ENCODE measurements at places on chromosomes 1 and 21.

- DNase-seq = no peak
These were observed 23.7 kb downstream of the RRP1 start for GRCh38 chr21:43812957-43813655.

GRCh38 chr1:201019321-201019977 is 4.1 kb downstream of the KIF21B start:
- DNase-seq = peak; percentile 85

- no peak for DNase-seq
These were observed 9.1 kb downstream of the SGIP1 start for GRCh38 chr1:66542811-66543767.

GRCh38 chr1:100580446-100580845 is 42.5 kb downstream of the GPR88 start:
- no peak for DNase-seq

DNA sequence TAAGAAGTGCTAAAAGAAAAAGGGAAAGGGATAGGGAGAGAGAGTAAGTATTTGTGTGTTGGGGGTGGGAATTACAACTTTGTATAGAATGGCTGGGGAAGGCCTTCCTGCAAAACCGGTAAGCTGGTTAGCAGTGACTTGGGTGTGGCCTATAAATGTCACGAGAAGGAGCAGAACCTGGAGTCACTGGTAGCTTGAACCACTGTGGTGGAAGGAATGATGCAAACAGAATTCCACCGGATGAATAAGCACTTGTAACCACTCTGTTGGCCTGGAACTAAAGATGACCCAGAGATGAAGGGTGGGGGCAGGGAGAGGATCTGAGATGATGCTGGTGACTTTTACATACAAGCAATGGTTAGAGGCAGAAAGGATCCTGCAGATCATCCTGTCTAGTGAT is 8.9 kb downstream of the XKR8 start:
- DNase-seq = peak; percentile 40

GRCh38 chr1:228542981-228543380 is 55.8 kb downstream of the RNF187 start:
- no peak for DNase-seq

DNA sequence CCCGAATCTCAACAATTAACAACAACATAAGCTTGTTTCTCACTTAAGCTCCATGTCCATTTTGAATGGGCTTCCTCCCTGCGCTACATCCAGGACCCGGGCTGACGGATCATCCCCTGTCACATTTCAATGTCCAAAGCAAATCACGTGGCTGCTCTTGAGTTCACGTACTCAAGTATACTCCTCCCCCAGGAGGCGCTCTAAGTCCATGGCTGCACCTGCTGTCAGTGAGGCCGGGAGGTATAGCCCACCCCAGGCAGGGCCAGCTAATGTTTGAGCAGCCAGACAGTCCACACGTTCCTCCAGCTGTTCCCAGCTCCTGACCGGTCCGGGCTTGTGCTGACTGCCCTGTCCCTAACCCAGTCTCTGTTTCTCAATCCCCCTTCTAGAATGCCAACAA is 220.8 kb downstream of the SLC35F3 start:
- no peak for DNase-seq

GRCh38 chr1:2112280-2112701 is 62.1 kb downstream of the PRKCZ start:
- no peak for DNase-seq

GRCh38 chr1:30372792-30373433 is 350.5 kb downstream of the MATN1 start:
- no peak for DNase-seq

DNA sequence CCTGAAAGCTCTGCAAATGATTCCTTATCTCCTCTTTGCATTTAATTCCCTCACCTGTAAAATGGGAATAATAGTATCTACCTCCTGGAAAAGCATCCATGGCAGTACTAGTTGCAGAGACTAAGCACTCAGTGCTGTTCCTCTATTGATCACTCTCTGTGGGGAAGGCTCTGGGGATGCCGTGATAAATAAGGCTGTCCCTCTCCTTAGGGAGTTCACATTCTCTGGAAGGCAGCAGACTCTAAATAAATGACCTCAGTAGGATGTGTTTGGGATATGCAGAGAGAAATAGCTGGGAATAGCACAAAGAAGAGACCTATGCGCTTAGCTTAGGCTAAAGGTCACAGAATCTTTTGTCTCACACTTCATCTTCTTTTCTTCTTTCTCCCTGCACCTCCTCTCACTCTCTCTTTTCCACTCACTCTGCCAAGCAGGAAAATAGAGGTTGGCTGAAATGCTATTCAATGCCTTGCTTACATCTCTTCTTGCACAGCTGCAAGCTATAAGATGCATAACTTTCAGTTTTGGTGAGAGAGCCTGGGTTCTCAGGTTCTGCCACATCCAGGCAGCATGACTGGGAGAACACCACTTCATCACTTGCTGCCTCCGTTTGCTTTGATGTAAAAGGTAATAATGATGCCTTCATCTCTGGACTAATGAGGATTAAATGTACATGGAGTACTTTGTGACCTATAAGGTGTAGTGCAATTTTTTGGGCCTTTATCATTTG is 101.5 kb downstream of the LMX1A start:
- no peak for DNase-seq

GRCh38 chr1:28437924-28438699 is 67.7 kb upstream of the RCC1 start:
- peak; percentile 91 for DNase-seq

DNA sequence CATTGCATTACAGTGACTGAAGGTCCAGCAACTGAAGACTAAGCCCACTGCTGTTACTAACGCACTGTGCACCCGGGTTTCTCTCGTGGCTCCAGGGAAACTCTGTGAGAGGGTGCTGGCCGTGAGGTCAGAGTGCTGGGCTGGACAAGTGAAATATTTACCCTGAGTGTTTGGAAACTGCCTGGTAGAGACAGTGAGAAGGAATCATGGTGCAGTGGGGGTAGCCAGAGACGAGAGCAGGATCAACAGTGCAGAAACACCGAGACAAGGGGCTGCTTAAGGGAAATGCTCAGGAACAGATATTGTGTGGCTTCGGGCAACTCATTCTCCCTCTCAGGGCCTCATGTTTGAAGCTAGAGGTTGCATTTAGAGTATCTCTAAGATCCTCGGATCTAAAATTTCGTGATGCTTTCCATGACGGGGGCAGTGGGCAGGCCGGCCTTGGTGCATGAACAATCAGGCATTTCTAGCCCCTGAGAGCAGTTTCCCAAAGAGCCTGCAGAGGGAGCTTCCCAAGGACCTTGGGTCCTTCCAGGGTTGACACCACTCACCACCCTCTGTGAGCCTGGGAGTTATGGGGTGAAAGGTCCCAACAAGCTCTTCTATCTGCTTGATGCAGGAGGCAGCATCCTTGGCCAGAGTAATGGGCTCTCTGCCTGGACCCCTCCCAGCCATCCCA is 9.7 kb downstream of the CD2 start:
- peak; percentile 33 for DNase-seq

DNA sequence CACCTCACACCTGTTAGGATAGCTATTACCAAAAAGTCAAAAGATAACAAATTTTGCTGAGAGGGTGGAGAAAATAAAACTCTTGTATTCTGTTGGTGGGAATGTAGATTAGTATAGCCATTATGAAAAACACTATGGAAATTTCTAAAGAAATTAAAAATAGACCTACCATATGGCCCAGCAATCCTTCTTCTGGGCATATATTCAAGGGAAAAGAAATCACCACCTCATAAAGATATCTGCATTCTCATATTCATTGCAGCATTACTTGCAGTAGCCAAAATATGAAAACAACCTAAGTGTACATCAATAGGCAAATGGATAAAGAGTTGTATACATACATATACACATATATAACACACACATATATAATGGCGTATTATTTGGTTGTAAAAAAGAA is 791.6 kb upstream of the RGS18 start:
- DNase-seq = no peak

- no peak for DNase-seq
These were observed 30.3 kb downstream of the RSPH1 start for GRCh38 chr21:42465803-42466127.

- DNase-seq = no peak
These were observed 17.4 kb downstream of the LDLRAP1 start for GRCh38 chr1:25560788-25561187.

DNA sequence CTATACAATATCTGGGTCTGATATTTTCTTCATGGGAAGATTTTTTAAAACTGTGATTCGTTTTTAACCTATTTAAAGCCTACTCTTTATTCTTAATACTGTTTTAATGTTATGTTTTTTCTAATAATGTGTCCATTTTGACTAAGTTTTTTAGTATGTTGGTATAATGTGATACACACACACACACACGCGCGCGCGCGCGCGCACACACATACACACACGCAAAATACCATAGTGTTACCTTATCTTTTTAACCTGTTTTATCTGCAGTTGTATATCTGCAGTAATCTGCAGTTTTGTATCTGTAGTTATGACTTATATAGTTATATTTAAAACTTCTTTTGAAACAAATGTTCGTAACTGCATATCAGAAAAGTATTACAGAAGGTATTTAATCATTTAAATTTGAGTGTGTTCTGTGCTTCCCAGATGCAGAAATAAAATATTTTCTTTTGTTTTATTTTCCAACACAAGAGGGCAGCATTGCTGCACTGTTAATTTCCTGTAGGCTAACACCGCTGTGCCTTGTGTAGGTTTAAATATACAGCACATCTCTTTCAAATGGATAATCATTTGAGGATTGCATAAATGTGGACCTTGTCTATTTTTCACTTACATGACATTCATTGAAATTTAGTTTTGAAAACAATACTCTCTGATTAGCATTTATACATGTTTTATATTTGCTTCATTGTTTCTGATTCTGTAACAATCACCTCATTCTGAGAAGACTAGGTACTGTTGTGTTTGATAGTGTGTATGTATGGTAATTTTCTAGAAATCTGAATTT is 166.1 kb downstream of the PDE4B start:
- DNase-seq = peak; percentile 32

DNA sequence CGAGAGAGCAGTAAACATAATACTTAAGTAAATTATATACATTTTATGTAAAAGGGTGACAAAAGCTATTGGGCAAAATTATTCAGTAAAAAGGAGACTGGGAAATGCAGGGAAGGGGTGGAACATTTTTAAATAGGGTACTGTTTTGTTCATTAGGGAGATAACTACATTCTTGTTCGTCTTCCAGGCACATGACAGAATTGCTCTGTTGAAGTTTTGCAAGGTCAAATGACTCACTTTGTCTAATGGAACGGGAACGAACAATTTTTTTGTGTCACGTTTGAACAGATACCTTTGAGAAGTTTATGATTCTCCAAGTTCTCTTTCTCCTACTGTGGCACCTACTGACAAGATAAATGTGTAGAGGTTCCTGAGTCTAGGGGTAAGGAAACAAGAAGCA is 382.3 kb upstream of the ZRANB2 start:
- DNase-seq = no peak

- no peak for DNase-seq
These were observed 37.8 kb downstream of the ACTN2 start for GRCh38 chr1:236724049-236724448.

- no peak for DNase-seq
These were observed 50.4 kb downstream of the TENT5C start for GRCh38 chr1:117656202-117656641.

DNA sequence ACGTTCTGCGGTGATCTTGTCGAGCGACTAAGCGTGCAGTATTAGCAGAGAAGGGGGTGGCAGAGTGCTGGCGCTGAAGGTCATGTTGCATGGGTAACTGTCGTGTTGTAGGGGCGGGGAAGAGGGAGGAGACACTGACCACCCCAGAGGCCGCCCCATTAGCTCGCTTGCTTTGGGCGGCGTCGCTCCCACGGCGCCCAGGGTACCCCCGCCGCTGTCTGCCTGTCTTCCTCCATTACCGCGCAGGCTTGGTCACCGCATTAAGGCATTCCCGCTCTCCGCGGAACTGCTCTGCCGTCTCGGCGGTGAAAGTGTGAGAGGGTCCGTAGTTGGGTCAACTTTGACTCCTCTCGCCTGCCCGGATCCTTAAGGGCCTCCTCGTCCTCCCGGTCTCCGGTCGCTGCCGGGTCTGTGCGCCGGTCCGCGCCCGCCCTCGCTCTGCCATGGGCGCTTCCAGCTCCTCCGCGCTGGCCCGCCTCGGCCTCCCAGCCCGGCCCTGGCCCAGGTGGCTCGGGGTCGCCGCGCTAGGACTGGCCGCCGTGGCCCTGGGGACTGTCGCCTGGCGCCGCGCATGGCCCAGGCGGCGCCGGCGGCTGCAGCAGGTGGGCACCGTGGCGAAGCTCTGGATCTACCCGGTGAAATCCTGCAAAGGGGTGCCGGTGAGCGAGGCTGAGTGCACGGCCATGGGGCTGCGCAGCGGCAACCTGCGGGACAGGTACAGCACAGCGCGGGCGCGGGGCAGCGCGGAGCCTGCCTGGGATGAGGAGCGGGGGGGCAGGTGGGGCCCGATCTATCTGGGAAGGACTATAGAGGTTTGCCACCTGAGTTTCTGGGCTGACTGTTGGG is at the start of gene MTARC2:
Gene MTARC2 (plus strand): TSS at position 234 of the 846 bp plus-strand sequence. CDS start 210 bp downstream, at position 444.
- peak; percentile 54 for DNase-seq

DNA sequence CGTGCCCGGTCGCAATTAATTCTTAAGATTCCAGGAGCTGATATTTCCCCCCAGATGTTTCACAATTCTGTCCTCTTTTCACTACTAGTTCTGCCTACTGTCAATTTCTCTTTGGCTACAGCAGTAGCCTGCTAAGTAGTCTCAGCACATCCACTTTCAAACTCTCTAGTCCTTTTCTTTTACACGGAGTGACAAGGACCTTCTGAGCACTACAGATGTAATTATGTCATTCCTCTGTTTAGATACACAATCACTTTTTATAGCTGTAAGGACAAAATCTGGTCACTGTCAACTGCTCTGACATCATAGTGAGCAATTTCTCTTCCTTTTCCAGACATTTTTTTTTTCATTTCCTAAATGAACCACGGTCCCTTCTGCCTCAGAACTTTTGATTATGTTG is 421.7 kb upstream of the CHRM3 start:
- DNase-seq = no peak

DNA sequence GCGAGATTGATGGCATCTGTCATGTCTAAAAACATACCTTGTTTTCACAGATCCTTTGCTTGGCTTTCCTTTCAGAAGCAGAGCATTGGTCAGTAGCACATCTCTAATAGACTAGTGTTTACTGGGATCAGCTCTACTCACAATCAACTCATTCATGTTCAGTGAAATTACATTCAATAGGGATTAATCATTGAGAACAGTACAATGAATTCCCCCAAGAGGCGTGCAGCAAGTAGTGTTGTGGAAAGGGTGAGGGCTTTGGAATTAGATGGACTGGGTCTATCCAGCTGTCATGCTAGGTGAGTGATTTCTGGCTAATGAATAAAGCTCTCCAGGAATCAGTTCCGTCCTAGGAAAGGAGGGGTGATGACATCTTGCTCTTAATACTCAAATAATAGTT is 155.2 kb upstream of the COA6 start:
- no peak for DNase-seq

DNA sequence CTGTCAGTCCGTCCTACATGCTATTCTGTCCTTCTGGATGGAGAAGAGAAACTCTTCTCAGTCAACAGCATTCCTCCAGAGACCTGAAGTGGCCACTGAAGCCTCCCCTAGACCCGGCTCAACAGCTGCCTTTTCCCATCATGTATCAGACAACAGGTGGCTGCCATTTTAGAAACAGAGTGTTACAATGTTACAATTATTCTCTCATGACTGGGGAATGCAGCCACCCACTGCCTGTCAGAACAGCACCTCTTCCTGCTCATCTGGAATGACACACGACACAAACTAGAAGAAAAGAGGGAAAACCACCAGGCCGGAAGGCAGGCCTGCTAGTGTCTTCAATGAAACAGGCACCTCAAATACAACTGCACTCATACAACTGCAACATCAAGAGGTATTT is 105.3 kb downstream of the PGBD5 start:
- DNase-seq = no peak
